ENCODE measurements at places on chromosomes 12 and 14.

DNA sequence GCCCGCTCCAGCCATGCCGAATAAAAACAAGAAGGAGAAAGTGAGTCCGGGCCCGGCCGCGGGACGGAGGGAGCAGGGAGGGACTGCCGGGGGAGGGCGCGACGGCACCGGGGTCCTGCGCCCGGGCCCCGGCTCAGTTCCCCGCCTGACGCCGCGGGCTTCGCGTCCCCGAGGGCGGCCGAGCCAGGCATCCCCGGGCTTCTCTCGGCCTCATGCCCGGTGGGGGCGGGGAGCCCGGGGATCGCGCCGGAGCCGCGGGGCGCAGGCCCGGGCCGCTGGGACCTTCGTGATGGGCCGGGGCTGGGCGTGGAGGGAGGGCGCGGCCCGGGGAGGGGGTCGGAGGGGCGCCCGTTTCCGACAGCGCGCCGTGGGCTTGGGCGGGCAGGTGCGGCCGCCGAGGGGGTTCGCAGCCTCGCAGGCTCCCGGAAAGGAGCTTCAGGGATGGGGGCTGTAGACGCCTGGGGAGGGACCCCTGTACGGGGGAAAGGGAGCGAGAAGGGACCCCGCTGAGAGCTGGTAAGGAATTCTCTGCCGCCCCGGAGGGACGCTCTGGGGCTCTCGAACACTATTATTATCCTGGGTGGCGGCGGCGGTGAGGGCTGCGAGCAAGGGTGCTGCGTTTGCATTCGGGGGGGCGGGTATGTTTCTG, 496 bp downstream of the PPP2R5C start:
- peak; percentile 7 for DNase-seq

- DNase-seq = peak; percentile 57
Measured at GRCh38 chr14:71659159-71659558, 273.1 kb upstream of the RGS6 start.

- no peak for DNase-seq
Measured at GRCh38 chr12:84601483-84601882, 311.1 kb downstream of the SLC6A15 start.

GRCh38 chr12:27780612-27781408, 774 bp upstream of the MANSC4 start:
- peak; percentile 35 for DNase-seq

- no peak for DNase-seq
Measured at GRCh38 chr12:77599782-77600467, 230.8 kb upstream of the NAV3 start.

DNA sequence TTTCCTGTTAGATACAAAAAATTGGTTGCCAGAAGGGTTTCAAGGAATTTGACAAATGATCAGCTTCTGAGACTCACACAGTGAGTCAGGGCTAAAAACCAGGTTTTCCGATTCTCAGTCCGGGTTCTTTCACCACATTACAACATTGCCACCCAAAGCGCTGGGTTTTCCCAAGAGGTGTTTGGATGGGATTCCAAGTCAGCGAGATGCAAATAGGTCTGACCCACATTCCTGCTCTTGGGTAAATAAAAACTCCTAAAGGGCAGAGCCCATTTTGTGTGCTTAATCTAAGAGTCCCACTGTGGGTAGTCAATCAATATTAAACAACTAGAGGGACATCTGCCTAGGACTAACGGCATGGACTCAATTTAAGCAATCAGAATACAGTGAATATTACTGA, 5.4 kb upstream of the RIC8B start:
- DNase-seq = no peak

DNA sequence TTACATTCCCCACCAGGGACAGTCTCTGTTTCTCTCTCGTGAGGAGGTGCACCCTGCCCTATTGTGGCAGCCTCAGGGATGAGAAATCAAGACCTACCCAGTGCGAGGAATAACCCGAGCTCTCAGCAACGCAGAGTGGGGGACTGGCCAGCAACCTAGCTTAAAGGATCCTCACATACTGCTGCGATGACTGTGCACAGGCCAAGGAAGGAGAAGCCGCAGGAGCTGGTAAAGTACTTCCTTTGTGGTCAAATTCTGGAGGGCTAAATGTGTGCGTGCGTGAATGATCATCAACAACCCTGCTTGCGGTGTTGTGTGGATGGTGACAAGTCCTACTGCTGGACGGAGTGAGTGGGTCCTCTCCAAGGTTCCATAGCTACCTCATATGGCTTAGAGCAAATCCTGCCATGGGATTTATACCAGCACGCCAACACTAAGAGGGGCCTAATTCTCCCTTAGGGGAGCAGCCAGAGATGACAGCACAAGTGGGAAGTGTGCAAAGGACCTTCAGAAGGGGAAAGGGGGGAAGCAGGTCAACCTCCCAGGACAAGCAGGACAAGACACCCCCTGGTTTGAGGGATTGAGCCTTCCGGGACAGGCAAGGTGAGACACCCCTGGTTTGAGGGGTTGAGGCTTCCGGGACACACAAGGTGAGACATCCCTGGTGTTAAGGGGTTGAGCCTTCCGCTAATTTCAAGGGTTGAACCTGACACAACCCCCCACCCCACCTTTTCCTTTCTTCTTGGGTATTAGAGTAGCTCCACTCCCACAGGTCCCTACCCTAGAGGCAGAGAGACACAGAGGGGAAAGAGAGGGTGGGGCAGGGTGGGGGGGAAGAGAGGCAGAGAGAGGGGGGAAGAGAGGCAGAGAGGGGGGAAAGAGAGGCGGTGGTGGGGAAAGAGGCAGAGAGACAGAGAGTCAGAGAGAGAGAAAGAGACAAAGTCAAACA, 58.8 kb upstream of the AP4S1 start:
- no peak for DNase-seq

DNA sequence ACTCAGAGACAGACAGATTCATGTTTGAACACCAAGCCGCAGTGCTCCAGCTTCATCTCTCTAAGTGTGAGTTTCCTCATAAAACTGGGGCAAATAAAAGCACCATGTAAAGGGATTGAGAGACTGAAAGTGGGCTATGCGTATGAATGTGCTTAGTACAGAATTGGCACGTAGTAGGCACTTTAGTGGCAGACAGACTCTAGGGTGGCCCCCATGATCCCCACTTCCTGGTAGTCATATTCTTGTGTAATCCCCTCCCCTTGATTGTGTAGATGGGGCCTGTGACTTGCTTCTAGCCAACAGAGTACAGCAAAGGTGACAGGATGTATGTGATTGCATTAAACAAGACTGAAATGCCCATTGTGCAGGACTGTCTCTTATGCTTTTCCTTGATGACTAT, 43.0 kb downstream of the DAO start:
- no peak for DNase-seq

DNA sequence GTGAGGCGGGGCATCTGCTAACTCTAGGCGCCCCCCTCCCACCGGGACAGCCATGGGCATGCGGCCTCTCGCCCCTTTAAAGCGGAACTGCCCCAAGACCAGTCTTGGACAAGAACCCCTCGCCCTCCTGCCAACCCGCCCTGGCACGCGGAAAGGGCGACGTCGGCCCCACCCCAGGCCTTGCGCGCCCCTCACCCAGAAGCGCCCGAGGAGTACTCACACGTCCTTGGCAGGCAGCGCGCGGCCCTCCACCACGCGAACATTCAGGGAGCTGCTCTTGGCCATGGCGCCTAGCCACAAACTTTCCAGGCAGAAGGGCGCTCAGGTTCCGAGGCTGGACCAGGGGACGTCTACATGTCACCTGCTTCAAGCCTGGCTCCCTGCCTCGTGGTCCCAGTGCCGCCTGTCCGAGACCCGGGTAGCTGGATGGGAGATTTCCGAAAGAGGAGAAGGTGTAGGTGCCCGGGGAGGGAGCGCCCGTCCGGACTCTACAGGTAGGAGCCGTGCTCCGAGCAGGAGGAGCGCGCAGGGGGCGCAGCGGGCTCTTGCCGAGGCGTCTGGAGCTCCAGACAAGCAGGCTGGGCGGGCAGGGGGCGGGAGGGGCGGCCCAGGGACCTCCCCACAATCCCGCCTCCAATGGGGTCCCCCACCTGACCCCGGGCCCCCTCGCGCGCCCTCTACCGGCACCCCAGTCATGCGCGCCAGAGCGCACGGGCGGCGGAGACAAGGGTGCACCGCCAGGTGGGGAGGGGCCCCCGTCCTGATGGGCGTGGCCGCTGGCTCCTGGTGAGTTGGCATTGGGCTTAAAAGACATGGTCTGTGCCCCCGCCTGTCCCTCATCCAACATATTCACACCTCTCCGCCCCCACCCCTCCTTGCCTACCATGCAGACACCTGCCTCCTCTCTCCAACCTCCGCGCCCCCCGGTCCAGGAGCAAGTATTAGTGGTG, at the start of gene RASAL1:
Gene RASAL1, minus strand, starts transcription at position 584 of the 950 bp plus-strand sequence. Its CDS starts 299 bp downstream, at position 285.
- no peak for DNase-seq

DNA sequence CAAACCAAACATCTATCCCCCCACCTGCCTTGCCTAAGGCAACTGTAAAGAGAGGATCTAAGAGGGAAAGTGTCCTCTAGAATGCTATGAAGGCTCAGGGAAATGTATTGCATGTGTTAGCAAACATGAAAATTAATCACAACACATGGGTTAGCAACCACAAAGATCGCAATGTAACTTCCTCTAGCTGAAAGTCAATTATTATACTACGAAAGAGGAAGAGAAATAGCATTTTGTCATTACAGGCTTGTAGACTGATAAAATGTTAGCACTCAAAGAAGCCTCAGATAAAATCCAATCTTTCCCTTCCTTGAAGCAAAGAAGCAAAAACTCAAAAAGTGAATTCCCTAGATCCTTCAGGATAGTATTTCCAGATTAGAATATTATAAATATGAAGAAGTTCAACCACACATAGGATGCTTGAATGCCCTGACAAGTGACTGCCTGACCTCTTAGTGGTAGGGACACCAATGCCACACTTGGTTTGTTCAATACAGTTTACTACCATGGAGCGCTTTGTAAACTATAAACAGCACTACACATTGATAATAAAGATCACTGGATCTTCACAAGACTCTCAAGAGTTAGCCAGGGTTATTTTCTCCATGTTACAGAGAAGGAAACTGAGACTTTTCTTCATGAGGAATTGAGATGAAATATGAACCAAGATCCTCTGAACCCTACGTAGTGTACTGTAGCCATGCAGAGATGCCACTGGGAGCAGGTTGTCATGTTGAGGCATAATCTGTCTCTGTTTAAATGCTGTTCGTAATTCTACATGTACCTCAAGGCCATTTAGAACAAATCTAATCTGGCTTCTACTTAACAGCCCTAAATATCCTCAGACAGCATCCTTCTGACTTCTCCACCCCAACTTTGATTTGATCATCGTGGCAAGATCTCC, 100.7 kb downstream of the ITPR2 start:
- DNase-seq = no peak

GRCh38 chr12:103956509-103957027, 9.1 kb upstream of the TDG start:
- DNase-seq = no peak

DNA sequence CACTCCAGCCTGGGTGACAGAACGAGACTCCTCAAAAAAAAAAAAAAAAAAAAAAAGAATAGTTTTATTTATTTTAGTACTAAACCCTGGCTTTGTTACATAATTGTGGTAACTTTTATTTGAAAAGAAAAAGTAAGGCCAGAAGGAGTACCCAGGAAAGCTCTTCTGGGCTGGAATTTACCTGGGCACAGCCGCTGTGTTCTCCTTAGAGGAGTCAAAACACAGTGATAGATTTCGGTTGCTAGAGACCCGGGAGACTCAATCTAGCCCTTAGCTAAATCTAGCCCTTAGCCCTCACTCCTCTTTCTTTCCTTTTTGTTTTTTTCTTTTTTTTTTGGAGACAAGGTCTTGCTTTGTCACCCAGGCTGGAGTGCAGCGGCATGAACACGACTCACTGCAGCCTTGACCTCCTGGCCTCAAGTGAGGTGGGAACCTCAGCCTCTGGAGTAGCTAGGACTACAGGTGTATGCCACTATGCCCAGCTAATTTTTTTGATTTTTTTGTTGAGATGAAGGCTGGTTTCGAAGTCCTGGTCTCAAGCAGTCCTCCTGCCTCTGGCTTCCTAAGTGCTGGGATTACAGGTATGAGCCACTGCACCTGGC, 49.7 kb downstream of the SYNE2 start:
- DNase-seq = no peak

GRCh38 chr14:74502236-74503019, 8.9 kb downstream of the ISCA2 start:
- no peak for DNase-seq

GRCh38 chr12:22631863-22632463, 7.0 kb downstream of the ETNK1 start:
- peak; percentile 30 for DNase-seq

DNA sequence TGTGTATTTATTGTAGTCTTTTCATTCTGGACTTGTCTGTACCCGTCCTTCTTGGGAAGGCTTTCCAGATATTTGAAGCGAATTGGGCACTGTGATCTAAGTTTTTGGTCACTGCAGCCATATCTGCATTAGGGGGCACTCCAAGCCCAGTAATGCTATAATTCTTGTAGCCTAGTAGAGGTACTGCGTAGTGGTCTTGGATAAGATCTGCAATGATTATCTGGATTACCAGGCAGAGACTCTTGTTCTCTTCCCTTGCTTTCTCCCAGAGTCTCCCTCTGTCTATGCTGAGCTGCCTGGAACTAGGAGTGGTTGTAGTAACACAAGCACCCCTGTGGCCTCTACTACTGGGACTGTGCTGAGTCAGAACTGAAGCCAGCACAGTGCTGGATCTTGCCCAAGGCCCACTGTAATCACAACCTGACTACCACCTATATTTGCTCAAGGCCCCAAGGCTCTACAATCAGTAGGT, 30.0 kb downstream of the SLC38A2 start:
- no peak for DNase-seq

DNA sequence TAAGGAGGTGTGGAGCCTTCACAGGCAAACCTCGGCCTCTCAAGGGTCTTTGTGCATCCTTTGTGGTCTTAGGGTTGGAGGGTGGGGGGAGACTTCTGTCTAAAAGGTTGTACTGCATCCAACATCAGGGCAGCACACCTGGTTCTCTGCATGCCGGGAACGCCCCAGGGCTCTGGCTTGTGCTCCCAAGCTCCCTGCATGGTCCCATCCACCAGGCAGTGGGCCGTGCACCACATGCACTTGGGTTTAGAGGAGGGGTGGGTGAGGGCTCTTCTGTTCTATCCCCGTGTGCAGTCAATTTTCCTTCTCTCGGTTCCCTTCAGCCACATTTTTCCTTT, 86.1 kb downstream of the CPSF2 start:
- no peak for DNase-seq

GRCh38 chr12:59185295-59185694, 265.0 kb upstream of the LRIG3 start:
- no peak for DNase-seq

DNA sequence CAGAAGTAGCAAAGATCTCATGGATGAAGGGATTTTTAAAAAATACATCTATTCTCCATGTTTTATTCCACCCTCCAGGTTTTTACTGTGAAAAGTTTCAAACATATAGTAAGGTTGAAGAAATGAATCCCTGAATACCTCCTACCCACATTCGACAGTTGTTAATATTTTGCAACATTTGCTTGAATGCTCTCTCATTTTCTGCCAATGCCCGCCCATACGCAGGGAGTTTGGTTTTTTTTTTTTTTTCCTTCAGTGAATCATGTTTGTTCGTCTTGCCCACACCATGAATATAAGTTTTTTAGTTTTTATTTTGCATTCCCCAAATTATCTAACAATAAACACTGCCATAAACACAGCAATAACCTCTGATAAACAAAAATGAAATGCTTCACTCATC, 82.9 kb downstream of the MAP1LC3B2 start:
- no peak for DNase-seq

Measured in kidney capillary endothelial cell (primary cell).